ENCODE measurements at places on chromosomes 5 and 9. TPM values are rescaled to one million over a fixed set of nuclear protein-coding genes. Genes with fewer than 3 reads are reported as not detected.

GRCh38 chr5:855771-856530 lies 5.2 kb upstream of the ZDHHC11 start:
- H3K27ac ChIP-seq = no peak overlapping the region
- peak; percentile 66 for DNase-seq
- H3K36me3 ChIP-seq = no peaks in the 10 kb centered on the region
- peaks cover 2% of the 10 kb centered on the region for H3K27me3 ChIP-seq

DNA sequence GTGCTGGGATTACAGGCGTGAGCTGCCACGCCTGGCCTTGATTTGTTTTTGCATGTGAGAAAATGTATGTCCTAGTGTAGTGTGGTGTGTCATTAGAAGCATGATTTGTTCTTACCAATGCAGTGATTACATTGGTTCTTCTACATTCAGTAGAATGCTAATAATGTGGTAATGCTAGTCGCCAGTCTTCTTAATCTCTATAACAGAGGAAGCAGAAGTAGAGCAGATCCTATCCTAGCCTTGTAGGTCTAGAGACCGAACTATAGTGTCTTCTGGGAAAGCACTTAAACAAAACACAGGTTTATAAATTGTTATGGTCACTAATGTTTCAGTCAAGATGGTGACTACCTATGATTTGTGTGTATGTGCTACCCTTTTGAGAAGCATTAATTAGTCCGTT lies 197.5 kb upstream of the DMRT1 start:
- no peaks in the 10 kb centered on the region for H3K36me3 ChIP-seq
- no peak overlapping the region for H3K27ac ChIP-seq
- no peaks in the 10 kb centered on the region for H3K4me1 ChIP-seq

FAM219A gene
- 8.5 TPM for total RNA-seq

DNA sequence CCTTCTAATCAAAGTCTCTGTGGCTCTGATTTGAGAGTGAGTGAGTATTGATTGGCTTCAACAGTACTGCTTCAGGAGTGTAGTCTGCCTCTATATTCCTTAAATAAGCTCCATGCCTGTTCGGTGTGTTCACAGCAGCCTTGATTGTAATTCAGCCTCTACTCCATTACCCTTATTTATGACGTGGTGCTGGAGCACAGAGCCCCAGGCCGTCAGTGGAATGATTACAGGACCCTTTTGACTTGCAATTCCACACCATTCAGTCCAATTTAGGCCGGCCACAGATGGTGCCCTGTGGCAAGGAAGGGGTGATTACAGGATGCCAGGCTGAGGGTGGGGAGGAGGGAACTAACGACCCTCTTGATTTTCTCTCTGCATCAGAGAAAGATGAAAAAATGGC lies 110.3 kb downstream of the ASTN2 start:
- no peaks in the 10 kb centered on the region for H3K4me1 ChIP-seq
- DNase-seq = no peak
- H3K27me3 ChIP-seq = no peaks in the 10 kb centered on the region
- no peak overlapping the region for H3K27ac ChIP-seq
- H3K4me3 ChIP-seq = no peak overlapping the region
- H3K36me3 ChIP-seq = no peaks in the 10 kb centered on the region

GRCh38 chr5:87400305-87400899 lies 12.3 kb downstream of the CCNH start:
- H3K4me1 ChIP-seq = peaks cover 8% of the 10 kb centered on the region
- no peak overlapping the region for H3K4me3 ChIP-seq
- H3K27ac ChIP-seq = no peak overlapping the region
- peaks cover 78% of the 10 kb centered on the region for H3K36me3 ChIP-seq
- DNase-seq = peak; percentile 70

GRCh38 chr9:94818178-94818541 lies 91.7 kb downstream of the AOPEP start:
- H3K27me3 ChIP-seq = no peaks in the 10 kb centered on the region
- no peak overlapping the region for H3K27ac ChIP-seq
- H3K4me3 ChIP-seq = no peak overlapping the region
- no peak for DNase-seq
- no peaks in the 10 kb centered on the region for H3K36me3 ChIP-seq
- H3K4me1 ChIP-seq = peaks cover 22% of the 10 kb centered on the region

- no peak overlapping the region for H3K4me3 ChIP-seq
- no peaks in the 10 kb centered on the region for H3K4me1 ChIP-seq
- H3K36me3 ChIP-seq = no peaks in the 10 kb centered on the region
- H3K27ac ChIP-seq = no peak overlapping the region
- H3K27me3 ChIP-seq = peaks cover 3% of the 10 kb centered on the region
Measured at GRCh38 chr5:56516035-56516434, 282.9 kb upstream of the ANKRD55 start.

GRCh38 chr5:101995585-101995984 lies 300.5 kb downstream of the SLCO4C1 start:
- no peaks in the 10 kb centered on the region for H3K27me3 ChIP-seq
- H3K4me3 ChIP-seq = no peak overlapping the region

GRCh38 chr9:131781069-131781468 lies 41.2 kb upstream of the RAPGEF1 start:
- H3K36me3 ChIP-seq = no peaks in the 10 kb centered on the region
- no peak overlapping the region for H3K27ac ChIP-seq
- H3K4me1 ChIP-seq = no peaks in the 10 kb centered on the region
- no peak for DNase-seq
- peaks cover 18% of the 10 kb centered on the region for H3K27me3 ChIP-seq

GRCh38 chr9:128607642-128608350 lies 48.9 kb downstream of the DYNC2I2 start:
- peak overlapping the region; percentile 70 for H3K27ac ChIP-seq
- H3K27me3 ChIP-seq = no peaks in the 10 kb centered on the region
- peak; percentile 79 for DNase-seq
- H3K4me3 ChIP-seq = no peak overlapping the region
- peaks cover 3% of the 10 kb centered on the region for H3K4me1 ChIP-seq

FAM169A gene
- under 0.01 TPM for total RNA-seq

- H3K4me3 ChIP-seq = no peak overlapping the region
- DNase-seq = peak; percentile 77
- H3K27me3 ChIP-seq = no peaks in the 10 kb centered on the region
- H3K27ac ChIP-seq = peak overlapping the region; percentile 99
- peaks cover 45% of the 10 kb centered on the region for H3K4me1 ChIP-seq
- H3K36me3 ChIP-seq = no peaks in the 10 kb centered on the region
Measured at GRCh38 chr9:4301296-4301695, 1.4 kb upstream of the GLIS3 start.

DNA sequence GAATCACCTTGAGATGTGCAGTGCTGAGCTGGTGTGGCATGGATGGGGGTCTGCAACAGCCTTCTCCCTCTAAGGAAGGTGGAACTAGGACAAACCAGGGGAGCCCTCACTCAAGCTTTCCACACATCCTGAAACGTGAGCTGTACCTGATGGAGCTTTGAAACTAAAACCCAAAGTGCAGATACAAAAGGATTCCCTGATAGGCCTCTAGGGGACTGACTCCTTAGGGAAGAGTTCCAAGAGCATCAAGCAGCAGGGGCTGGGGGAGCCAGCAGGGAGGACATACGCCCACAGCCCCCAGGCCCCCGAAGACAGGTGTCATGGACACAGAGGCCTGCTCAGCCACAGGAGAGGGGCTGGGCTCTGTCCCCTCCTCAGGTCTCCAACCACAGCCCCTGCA lies 17.7 kb downstream of the ARHGEF37 start:
- H3K27ac ChIP-seq = no peak overlapping the region
- H3K36me3 ChIP-seq = no peaks in the 10 kb centered on the region
- no peak overlapping the region for H3K4me3 ChIP-seq

GRCh38 chr5:66004216-66004615 lies 77.8 kb downstream of the ERBIN start:
- H3K27ac ChIP-seq = no peak overlapping the region
- H3K27me3 ChIP-seq = no peaks in the 10 kb centered on the region
- no peak overlapping the region for H3K4me3 ChIP-seq
- H3K4me1 ChIP-seq = no peaks in the 10 kb centered on the region

- no peaks in the 10 kb centered on the region for H3K36me3 ChIP-seq
- H3K27ac ChIP-seq = no peak overlapping the region
- DNase-seq = peak; percentile 6
Measured at GRCh38 chr5:104062621-104063377, 500.2 kb upstream of the NUDT12 start.

DNA sequence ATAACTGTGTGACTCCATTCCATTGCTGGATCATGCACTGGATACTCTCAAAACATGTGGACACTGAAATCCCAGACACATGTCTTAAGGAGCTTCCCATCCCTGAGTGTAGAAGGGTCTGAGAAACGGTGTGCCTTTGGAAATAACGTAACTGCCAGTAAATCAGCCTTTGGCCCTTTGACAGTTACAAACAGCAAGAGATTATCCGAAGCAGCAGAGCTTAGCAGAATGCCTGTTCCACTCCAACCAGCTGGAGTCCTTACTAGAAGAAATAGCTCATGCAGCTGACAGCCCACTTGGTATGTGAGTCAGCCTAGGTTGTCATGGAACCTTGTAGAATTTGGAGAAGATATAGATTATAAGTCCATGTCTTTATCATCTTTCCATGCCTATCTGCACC lies 7.0 kb downstream of the TMEM252 start:
- no peaks in the 10 kb centered on the region for H3K4me1 ChIP-seq
- H3K36me3 ChIP-seq = no peaks in the 10 kb centered on the region
- H3K4me3 ChIP-seq = no peak overlapping the region
- H3K27ac ChIP-seq = no peak overlapping the region

AFAP1L1 gene
- total RNA-seq = 1.1 TPM

EQTN gene
- total RNA-seq = not detected

DNA sequence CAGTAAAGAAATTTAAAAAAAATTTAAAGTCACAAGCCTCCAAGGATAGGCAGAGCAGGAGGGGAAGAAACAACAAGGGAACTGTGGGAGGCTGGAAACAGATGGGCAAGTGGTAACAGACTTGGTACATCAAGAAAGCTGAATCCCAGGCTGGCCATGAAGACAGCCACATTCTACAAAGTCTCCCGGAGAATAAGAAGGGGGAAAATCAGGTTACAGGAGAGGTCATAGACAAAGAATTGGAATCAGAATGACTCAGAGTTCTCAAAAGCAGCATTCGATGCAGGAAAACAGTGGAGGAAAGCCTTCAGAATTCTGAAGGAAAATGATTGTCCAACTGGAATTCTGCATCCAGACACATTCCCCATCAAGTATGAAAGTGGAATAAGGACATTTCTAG lies 129.7 kb downstream of the ADAMTS2 start:
- peak; percentile 78 for DNase-seq
- H3K27me3 ChIP-seq = no peaks in the 10 kb centered on the region
- H3K36me3 ChIP-seq = peaks cover 12% of the 10 kb centered on the region
- no peak overlapping the region for H3K4me3 ChIP-seq

- peaks cover 7% of the 10 kb centered on the region for H3K36me3 ChIP-seq
- H3K4me3 ChIP-seq = no peak overlapping the region
- H3K4me1 ChIP-seq = peaks cover 4% of the 10 kb centered on the region
- H3K27me3 ChIP-seq = no peaks in the 10 kb centered on the region
- H3K27ac ChIP-seq = no peak overlapping the region
- DNase-seq = no peak
Measured at GRCh38 chr9:131892162-131892707, 152.4 kb upstream of the RAPGEF1 start.

GRCh38 chr5:179235416-179236400 lies 109.6 kb downstream of the ADAMTS2 start:
- no peak overlapping the region for H3K4me3 ChIP-seq
- no peak overlapping the region for H3K27ac ChIP-seq
- H3K36me3 ChIP-seq = peaks cover 37% of the 10 kb centered on the region
- H3K27me3 ChIP-seq = no peaks in the 10 kb centered on the region
- H3K4me1 ChIP-seq = peaks cover under 1% of the 10 kb centered on the region

GRCh38 chr5:157444224-157444623 lies 15.8 kb upstream of the NIPAL4 start:
- no peaks in the 10 kb centered on the region for H3K36me3 ChIP-seq
- H3K4me3 ChIP-seq = no peak overlapping the region
- H3K27me3 ChIP-seq = no peaks in the 10 kb centered on the region
- H3K4me1 ChIP-seq = no peaks in the 10 kb centered on the region
- H3K27ac ChIP-seq = no peak overlapping the region

- H3K4me3 ChIP-seq = no peak overlapping the region
- H3K4me1 ChIP-seq = no peaks in the 10 kb centered on the region
- peaks cover 75% of the 10 kb centered on the region for H3K36me3 ChIP-seq
Measured at GRCh38 chr9:18688581-18689565, 214.9 kb downstream of the ADAMTSL1 start.

DNA sequence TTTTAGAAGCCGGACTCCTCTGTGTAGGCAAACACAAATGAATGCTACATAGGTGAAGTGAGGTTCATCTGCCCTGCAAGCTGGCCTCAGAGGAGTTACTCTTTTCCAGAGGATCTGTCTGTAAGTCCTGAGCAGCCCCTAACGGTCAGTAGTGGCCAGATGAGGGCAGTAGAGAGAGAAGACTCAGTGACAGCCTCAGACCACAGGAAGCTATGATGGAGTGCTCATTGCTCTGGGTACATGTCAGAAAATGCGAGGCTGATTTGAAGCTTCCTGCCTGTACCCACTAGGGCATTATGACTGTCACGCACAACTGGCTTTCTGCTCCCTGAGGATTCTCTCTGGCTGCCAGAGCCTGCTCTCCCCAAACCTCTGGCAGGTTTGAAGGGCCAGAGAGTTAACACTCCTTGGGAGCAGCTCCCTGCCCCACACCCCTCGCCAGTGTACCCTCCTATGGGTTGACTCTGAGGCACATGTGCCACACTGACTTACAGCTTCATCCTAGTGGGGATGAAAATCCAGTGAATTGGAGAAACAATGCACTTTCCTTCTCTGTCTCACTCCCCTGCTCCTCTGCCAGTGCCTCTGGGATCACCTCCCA lies 141.5 kb downstream of the GABRG2 start:
- H3K4me3 ChIP-seq = no peak overlapping the region
- no peaks in the 10 kb centered on the region for H3K27me3 ChIP-seq
- no peak for DNase-seq
- H3K36me3 ChIP-seq = no peaks in the 10 kb centered on the region
- no peak overlapping the region for H3K27ac ChIP-seq

GRCh38 chr5:143229426-143229895 lies 174.0 kb downstream of the NR3C1 start:
- H3K4me1 ChIP-seq = peaks cover 36% of the 10 kb centered on the region
- H3K36me3 ChIP-seq = no peaks in the 10 kb centered on the region
- no peak overlapping the region for H3K4me3 ChIP-seq
- DNase-seq = no peak
- no peak overlapping the region for H3K27ac ChIP-seq
- H3K27me3 ChIP-seq = no peaks in the 10 kb centered on the region

- no peaks in the 10 kb centered on the region for H3K27me3 ChIP-seq
- DNase-seq = no peak
- peaks cover 25% of the 10 kb centered on the region for H3K4me1 ChIP-seq
Measured at GRCh38 chr9:114746591-114747346, 59.1 kb downstream of the TNFSF15 start.

DNA sequence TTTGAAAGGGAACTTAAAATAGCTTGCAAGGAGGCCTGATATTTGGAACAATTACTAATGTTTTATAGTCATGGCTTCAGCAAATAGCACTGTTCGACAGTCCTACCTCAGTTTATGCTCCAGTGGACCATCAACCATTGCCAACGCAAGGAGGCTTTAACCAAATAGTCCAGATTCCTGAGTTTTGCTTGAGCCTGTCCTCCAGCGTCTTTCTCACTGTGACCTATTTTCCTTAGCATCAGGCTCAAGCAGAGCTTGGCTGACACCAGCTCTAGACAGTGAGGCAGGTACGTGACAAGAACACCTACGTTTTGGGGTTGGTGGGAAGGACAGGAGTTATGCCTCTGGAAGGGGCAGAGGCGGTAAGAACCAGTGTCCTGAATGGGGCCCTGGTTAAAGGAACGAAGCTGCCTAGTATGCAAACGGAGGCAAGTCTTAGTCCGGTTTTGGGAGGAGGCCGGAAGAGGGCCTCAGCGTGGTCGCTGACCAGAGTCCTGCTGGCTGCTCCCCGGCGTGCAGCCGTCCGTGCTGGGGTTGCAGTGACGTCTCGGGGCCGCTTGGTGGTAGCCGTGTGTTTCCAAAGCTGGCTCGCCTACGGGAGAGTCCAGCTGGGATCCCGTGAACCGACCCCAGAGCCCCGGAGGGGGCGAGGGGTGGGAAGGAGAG lies 998 bp upstream of the FGF18 start:
- peak; percentile 100 for DNase-seq
- peak overlapping the region; percentile 63 for H3K4me3 ChIP-seq
- H3K36me3 ChIP-seq = peaks cover 8% of the 10 kb centered on the region
- H3K27ac ChIP-seq = no peak overlapping the region
